Head of caudate nucleus (tissue), 42 donors: ENCODE measurements at places on chromosomes 4 and X.

GRCh38 chr4:8709050-8709728 is 116.6 kb downstream of the CPZ start:
- no peak for DNase-seq

DNA sequence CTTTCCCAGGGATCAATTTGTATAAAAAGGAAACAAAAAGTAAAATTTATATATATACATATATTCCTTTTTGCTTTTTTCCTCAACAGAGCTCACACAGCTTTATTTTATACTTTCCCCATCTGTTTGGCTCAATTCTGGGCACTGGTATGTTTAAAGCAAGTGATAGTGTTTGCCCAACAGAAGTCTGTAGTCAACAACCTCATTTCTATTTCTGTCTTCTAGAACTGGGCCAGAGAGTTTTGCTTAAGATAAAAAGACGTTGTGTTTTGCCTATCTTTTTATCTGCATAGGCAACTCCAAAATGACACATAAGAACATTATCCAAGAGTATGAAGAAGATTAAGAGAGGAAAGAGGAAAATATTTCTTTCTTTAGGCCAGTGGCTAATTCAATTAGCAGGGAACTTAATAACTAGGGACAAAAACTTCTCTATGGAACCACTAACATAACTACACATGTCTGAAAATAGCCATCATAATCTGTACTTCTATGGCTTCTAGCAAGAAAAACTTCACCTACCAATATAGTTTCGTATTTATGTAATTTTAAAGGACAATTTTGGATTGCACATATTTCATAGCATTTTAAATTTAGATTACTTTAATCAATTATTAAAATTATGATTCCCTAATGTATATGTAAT is 1300.5 kb downstream of the ARAP2 start:
- no peak for DNase-seq

DNA sequence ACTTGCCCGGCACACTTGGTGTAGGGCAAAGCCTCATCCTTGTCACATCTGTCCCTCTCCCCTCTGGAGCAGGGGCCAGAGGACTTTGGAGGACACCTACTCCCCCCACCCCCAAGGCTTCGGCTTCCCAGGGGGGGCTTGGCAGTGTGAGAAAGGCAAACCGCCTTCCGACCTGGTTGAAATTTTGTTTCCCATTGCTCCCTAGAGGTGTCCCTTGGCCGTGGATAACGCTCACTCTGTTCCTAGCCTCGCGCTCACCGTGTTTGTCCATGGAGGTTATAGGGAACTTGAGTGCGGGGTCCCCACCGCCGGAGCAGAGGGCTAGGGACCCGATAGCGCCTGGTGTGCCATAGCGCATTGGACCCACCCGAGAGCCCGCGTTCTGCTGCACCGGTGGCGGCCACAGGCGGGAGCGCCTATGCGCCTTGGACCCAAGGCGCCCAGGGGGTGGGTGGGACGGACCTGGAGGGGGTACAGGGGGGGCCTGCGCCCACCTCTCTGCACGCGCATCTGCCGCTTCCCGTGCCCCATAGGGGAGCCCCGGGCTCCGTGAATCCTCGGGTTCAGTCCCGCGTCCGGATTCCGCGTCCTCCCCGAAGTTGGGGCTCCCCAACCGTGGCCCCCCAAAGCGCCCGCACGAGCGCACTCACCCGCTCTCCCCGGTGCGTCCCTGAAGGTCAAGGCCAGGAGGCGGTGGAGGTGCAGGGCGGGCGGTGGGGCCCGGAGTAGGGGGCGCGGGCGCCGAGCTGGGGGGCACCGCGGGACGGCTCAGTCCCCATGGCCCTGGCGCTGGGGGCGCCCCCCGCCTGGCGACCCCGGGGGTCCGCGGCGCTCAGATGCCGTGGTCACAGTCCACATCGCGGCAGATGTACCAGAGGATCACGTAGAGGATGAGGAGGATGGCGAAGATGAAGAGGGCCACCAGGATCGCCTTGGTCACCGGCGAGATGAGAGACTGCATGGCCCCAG is 82.7 kb upstream of the DHRSX start:
- no peak for DNase-seq

- DNase-seq = no peak
Measured at GRCh38 chr4:152156442-152156841, 379.4 kb downstream of the FBXW7 start.

GRCh38 chrX:150038986-150039599 is 100.8 kb upstream of the EOLA2 start:
- no peak for DNase-seq

DNA sequence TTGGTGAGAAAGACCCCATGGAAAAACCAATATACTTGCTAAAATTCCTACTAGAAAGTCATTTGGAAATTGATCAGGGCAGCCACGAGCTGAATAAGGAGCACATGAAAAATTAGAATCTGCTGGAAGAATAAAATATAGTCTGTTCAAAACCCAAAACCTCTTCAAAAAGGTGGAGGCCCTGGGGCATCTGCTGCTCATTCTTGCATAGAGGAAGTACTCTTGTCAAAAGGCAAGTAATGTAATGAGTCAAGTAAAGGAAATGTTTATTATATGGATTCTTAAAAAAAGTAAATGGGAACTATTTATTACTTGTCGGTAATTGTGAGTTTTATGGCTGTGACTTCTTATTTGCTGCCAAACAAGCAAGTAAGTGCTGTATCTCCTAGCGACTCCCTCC is 109.5 kb downstream of the GK start:
- DNase-seq = no peak

- DNase-seq = no peak
Measured at GRCh38 chr4:55038176-55038890, 87.1 kb downstream of the KDR start.

- no peak for DNase-seq
Measured at GRCh38 chr4:115028682-115029410, 84.6 kb downstream of the NDST4 start.

DNA sequence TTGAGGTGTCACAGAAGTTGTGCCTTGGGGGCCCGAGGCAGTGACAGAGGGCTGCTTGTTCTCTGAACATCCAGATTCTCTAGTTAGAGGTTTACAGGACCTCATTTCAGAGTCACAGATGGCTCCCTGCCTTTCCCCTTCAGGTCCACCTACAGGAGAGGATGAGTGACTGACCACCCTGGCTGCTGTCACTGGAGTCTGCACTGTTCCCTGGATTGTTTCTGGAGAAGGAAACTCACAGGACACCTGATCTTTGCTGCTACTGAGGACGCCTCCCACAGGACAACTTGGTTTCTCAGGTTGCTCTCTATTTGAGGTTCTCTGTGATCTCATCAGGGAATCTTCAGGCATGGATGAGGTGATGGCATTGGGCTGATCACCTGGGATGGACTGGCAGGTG is 58.3 kb downstream of the GPRIN3 start:
- DNase-seq = no peak

DNA sequence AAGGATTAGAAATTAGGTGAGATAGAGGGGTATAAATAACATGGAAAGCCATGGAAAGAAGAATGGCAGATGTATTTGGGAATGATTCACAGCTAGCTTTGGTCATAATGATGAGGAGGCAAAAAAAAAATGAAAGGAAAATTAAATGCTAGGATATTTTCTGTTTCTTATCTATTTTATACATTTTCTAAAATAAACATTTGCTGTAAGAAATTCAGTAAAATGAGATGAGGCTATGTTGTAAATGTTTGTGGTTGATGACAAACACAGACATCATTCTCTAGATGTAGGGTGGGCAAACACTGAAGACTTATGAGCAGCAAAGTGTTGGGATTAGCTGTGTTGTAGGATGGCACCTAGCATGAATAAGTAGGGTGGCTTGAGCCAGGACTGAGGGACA is 407.1 kb downstream of the IL15 start:
- no peak for DNase-seq

DNA sequence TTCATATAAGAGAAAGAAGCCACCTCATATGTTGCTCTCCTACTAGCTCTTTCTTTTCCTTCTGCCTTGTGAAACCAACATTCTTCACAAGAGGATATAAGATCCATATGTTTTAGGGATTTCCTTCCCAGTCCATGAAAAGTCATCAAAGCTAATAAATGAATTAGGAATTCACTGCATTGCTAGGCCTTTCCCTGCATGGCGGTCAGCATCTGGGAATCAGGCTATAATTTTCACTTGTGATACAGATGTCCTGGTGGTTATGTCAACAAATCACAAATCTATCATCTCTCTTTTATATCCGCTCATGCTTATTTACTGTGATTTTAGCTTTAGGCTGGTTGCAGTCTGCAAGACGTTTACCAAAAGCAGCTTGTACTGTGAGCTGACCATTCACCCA is 510.0 kb downstream of the NLGN4X start:
- DNase-seq = no peak

DNA sequence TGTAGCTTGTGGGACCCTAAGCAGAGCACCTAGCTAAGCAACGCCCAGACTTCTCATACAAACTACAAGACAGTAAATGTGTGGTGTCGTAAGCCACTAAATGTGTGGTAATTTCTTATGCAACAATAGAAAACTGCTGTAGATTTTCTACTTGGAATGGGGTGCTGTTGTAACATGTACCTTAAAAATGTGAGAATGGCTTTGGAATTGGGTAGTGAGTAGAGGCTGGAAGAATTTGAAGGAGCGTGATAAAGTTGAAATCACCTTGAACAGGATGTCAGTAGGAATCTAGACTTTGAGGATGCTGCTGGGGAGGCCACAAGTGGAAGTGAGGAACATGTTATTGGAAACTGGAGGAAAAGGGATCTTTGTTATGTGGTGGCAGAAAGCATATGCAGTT is 43.2 kb upstream of the FUNDC1 start:
- no peak for DNase-seq

DNA sequence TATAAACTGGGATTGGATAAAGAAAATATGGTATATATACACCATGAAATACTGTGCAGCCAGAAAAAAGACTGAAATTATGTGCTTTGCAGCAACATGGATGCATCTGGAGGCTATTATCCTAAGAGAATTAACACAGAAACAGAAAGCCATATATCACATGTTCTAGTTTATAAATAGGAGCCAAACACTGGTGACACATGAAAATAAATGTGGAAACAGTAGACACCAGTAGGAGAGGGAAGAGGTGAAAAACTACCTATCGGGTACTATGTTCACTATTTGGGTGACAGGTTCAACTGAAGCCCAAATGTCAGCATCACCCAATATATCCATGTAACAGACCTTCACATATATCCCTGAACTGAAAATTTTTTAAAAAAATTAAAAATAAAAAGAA is 725.1 kb downstream of the C4orf33 start:
- no peak for DNase-seq

DNA sequence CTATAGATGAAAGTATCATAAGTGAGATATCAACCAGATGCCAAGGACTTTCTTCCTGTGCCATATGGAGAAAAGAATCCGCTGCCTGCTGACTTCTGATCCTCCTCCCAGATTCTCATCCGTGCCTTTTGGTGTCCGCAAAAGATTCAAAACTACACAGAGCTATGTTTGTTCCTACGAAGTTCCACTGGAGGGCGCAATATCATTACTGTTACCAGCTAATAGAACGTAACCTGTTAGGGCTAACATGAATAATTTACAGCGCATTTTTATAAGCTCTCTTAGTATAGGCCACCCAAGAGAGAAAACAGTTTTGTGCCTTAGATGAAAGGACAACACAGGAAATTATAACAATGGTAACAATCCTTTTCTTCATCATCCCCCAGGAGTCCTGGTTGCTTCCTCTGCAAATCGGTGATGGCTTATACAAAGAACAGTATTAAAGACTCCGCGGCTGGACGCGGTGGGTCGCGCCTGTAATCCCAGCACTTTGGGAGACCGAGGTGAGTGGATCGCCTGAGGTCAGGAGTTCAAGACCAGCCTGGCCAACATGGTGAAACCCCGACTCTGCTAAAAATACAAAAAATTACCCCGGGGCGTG is 22.8 kb upstream of the CENPVL3 start:
- no peak for DNase-seq

DNA sequence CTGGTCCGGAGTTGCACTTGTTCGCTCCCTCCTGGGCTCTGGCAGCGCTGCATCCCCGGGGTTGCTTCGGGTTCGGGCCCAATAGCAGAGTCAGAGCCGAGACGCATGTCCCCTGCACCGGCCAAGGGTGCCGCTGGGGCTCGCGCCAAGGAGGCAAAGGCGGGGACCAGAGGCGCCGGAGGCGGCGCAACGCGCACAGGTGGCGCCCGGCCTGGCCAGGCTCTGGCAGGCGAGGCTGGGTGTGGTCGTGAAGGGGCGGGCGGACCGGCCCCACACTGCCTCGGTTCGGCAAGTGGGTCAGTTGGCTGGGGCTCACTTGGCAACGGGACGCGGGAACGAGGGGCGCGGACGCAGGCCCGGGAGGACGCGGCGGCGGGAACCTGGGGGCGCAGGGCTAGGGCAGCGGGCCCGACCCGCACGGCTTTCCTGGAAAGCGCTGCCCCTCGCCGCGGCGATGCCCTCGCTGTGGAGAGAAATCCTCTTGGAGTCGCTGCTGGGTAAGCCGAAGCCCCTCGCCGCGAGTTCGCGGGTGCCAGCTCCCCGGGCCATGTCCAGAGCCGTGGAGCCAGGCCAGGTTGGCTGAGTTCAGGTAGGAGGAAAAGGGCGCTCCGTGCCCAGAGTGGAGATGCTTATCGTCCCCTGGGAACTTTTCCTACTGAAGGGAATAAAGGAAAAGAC is at the start of gene CWH43:
Gene CWH43 (plus strand): TSS at position 300 of the 678 bp plus-strand sequence. CDS start 155 bp downstream, at position 455.
- DNase-seq = no peak

DNA sequence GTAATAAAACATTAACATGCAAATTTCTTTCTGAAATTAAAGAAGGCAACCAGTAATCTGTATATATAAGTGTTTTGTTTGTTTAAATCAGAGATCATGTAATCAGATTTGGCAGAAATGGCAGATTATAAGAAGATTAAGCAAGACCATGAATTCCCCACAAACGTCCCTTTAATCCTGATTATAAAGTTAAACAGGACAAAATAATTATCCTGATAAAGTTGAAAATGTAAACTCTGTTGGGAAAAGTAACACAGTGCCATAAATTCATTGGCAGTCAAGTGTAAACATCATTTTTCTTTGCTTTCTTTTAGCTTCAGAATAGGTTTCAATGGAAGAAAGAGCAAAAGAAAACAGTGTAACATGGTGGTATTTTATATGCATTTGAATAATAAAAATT is 256.3 kb downstream of the KCNIP4 start:
- no peak for DNase-seq

DNA sequence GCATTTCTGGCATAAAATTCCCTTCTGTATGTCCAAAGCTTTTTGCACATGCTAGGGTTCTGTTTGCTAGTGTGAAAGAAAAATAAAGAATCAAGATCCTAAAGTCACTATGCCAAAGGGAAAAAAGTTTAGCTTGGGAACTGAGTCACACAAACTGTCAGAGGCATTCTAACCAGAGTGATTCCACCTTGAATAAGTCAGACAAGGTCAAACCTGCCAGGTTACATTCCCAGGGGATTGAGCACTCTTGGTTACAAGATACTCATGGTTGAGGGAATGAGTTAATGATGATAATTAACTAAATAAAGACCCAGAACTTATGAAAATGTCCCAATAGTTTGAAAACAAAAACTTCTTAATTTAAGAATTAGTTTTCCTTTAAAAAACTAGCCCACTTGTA is 13.7 kb upstream of the UGT2B17 start:
- DNase-seq = no peak

GRCh38 chr4:106803083-106803482 is 233.0 kb downstream of the DKK2 start:
- no peak for DNase-seq

- DNase-seq = no peak
Measured at GRCh38 chr4:173337463-173337862, 3.3 kb upstream of the HMGB2 start.
